Stimulated activated naive CD4-positive, alpha-beta T cell (primary cell): ENCODE measurements at places on chromosomes 12 and 14.

DNA sequence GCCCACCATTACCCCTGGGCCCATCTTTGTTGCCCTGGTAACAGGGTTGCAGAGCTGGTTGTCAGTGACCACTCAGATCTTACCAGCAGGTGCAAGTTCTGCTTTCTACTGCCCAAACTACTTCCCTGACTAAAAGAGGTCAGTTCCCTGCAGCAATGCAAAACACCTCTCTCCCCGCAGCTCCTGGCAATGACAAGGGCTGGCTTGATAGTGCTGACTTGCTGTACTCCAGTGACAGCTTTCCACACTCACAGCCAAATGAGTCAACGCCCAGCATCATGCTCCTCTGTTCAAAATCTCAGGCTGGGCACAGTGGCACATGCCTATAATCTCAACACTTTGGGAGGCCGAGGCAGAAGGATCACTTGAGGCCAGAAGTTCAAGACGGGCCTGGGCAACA, 90.6 kb downstream of the CIT start:
- DNase-seq = no peak

- no peak for DNase-seq
Measured at GRCh38 chr14:66824251-66824650, 316.3 kb downstream of the GPHN start.

- DNase-seq = no peak
Measured at GRCh38 chr12:27060740-27061139, 21.6 kb downstream of the C12orf71 start.

DNA sequence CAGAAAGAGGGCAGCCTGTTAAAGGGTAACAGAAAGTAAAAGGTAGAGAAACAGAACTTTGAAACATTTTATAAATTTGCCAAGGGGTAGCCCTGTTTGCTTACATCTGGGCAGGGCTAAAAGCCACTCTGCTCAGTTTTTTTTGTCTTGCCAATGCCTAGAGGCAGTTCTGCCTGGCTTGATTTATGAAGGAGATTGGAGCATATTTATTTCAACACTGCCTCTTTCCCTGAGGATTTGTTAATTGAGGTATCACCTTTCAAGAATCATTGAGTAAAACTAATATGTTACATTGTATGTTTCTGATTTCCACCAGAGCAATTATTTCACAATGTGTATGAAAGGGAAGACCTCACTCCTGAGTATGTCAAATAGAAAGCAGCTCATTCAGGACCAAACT, 160.8 kb downstream of the GXYLT1 start:
- no peak for DNase-seq

DNA sequence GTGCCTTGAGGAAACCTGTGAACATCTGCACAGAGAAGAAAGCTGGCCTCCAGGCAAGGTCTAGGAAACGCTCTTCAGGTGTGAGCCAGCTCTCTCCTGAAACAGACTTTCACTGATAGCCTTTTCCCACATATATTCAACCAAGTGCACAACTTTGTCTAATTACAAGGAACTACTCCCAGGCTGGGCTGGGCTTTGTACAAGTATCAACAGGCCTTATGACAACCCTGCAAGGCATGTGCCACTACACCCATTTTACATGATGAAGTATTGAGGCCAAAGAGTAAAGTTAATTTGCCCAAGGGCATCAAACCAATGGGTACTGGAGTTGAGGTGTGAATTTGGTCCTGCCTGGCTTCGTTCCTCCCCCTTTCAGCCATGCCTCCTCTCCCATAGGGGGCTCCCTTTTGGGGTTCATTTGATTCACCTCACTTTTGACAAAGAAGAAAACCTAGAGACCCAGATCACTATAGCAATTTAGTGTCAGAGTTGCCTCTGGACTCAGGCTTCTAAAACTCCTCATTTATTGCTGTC, 2.1 kb downstream of the CSRP2 start:
- DNase-seq = no peak

DNA sequence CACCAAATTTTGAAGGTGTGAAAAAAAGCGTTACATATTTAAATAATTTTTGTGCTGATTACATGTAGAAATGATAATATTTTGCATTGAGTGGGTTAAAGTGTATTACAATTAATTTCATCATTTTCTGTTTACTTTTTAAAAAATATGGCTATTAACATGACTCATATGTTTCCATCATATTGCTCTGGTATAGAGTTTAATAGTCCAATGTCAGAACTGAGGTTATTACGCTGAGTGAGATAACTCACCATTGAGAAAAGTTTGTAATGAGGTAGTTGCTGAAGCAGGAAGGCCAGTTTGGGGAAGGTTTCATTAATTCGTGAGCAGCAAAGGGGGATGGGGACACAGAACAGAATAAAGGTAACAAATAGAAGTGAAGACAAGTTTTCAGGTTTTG, 865.7 kb upstream of the MGAT4C start:
- DNase-seq = no peak

- DNase-seq = no peak
Measured at GRCh38 chr12:68231691-68232090, 6.1 kb upstream of the IL26 start.

DNA sequence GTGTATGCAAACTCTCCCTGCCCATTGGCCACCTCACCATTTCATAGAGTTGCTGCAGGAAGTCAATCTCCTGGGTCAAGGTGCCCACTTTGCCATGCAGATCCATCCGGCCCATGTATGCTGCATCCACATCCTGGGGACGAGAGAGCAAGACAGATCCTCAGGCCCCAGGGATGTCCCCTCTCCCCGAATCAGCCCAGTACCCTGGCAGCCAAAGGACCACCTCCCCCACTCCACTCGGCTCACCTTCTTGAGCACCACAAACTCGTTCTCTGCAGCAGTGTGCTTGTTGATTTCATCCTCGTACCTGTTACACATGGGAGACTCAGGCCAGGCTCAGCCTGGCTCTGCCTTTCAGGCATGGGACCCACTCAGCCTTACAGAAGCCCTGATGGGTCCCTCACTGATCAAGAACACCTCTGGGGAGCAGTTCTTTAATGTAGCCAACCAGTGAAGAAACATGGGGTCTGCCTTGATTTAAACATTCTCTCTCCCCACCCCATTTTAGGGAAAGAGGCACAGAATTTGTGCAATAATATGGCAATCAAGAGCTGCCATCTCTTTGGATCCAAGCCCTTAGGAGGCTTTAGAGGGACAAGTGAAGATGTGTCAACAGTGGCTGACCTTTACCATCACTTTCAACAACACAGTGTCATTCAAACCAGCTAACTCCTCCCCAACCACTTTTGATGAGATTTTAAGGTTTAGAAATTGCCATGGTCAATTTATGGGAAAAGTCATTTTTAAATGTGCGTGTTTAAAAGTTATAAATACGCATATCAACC, 3.9 kb downstream of the KRT79 start:
- DNase-seq = no peak

- no peak for DNase-seq
Measured at GRCh38 chr12:121873216-121873569, 14.5 kb upstream of the HPD start.
